Cardiac muscle cell (in vitro differentiated cells and primary cell): ENCODE measurements at places on chromosomes 6 and 20.

- H3K27me3 ChIP-seq: peaks cover 41% of the 10 kb centered on the region
- H3K36me3 ChIP-seq: no peaks in the 10 kb centered on the region
- no peaks in the 10 kb centered on the region for H3K4me1 ChIP-seq
Measured at GRCh38 chr6:99350573-99350972, 1.1 kb upstream of the FAXC start.

DNA sequence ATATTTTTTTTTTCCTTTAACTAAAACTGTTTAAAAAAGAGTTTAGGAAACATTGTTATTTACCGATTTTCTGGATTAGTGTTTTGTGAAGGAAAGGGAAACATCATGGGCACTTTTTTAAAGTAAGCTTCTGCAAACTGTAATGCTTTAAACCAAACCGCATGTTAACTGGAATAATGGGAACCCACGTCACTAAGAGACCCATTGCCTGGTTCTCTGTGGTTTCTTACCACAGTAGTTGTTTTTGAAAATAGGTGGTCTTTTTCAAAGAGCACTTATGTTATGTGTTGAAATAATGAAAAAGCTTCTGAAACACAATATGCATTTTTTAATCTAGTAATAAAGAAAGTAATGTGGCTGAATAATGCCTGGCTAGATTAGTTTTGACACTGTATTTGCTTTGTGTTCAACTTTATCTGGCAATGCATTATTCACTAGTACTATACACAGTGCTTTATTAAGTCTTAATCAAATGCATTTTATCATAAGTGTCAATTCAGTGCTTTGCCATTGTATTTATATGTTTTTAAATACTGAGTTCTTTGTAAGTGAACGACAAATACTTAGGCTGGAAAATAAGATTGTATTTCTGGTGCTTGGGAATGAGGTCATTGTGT lies 754.1 kb upstream of the FLRT3 start:
- H3K27me3 ChIP-seq: no peaks in the 10 kb centered on the region
- no peak overlapping the region for H3K27ac ChIP-seq
- H3K36me3 ChIP-seq: no peaks in the 10 kb centered on the region
- no peak for DNase-seq

GRCh38 chr20:25858495-25859425 lies 162.1 kb upstream of the ZNF337 start:
- no peak overlapping the region for H3K4me3 ChIP-seq
- DNase-seq: no peak

- DNase-seq: peak; percentile 14
- no peak overlapping the region for H3K27ac ChIP-seq
- H3K4me3 ChIP-seq: no peak overlapping the region
Measured at GRCh38 chr6:3379482-3380060, 77.3 kb downstream of the SLC22A23 start.

GRCh38 chr20:61146023-61146422 lies 106.0 kb upstream of the CDH4 start:
- H3K36me3 ChIP-seq: no peaks in the 10 kb centered on the region
- DNase-seq: peak; percentile 23
- H3K4me1 ChIP-seq: no peaks in the 10 kb centered on the region
- H3K27me3 ChIP-seq: no peaks in the 10 kb centered on the region
- H3K4me3 ChIP-seq: no peak overlapping the region
- no peak overlapping the region for H3K27ac ChIP-seq

DNA sequence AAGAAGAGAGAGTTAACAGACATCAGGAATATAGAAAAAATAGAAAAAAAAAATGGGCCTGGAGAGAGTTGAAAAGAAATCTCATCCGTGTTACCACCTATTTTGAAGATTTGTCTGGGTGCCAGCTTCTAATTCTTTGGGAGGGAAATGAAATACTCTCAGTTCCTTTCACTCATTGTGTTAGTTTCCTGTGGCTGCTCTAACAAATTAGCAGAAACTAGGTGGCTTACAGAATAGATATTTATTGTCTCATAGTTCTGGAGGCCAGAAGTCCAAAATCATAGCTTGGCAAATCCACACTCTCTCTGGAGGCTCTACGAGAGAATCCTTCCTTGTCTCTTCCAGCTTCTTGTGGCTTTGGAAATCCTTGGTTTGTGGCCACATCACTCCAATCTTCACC lies 225.1 kb upstream of the BTBD3 start:
- no peak overlapping the region for H3K27ac ChIP-seq
- H3K27me3 ChIP-seq: peaks cover 9% of the 10 kb centered on the region
- no peaks in the 10 kb centered on the region for H3K36me3 ChIP-seq
- DNase-seq: no peak

DNA sequence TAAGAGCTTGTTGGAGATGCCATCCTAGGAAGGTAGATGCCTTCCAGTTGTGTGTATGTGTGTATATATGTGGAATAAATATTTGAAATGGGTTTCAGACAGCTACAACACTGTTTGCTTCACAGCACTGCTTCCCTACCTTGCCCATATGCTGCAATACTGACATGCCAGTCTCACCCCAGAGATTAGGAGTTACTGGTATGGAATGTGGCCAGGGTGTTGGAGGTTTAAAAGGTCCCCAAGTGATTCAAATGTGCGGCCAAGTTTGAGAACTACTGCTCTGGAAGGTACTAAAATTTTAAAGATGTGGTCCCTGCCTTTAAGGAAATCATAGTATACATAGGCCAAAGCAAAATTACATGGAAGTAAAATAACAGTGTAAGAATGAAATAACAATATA lies 39.5 kb downstream of the BCKDHB start:
- no peaks in the 10 kb centered on the region for H3K27me3 ChIP-seq
- no peak overlapping the region for H3K4me3 ChIP-seq
- H3K27ac ChIP-seq: no peak overlapping the region
- no peak for DNase-seq
- H3K4me1 ChIP-seq: no peaks in the 10 kb centered on the region
- H3K36me3 ChIP-seq: no peaks in the 10 kb centered on the region

DNA sequence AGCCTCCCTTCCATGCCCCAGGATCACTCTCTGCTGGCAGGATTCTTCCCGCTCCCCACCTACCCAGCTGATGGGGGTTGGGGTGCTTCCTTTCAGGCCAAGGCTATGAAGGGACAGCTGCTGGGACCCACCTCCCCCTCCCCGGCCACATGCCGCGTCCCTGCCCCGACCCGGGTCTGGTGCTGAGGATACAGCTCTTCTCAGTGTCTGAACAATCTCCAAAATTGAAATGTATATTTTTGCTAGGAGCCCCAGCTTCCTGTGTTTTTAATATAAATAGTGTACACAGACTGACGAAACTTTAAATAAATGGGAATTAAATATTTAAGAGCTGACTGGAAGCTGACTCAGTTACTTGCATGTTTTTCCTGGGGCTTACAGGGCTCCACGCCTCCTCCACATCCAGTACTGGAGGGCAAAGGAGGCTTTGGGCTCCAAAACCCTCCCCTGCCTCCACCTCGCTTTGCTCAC lies 24.3 kb upstream of the FANCE start:
- no peak overlapping the region for H3K27ac ChIP-seq
- no peak overlapping the region for H3K4me3 ChIP-seq
- no peaks in the 10 kb centered on the region for H3K36me3 ChIP-seq
- no peaks in the 10 kb centered on the region for H3K27me3 ChIP-seq
- no peak for DNase-seq
- H3K4me1 ChIP-seq: no peaks in the 10 kb centered on the region

DNA sequence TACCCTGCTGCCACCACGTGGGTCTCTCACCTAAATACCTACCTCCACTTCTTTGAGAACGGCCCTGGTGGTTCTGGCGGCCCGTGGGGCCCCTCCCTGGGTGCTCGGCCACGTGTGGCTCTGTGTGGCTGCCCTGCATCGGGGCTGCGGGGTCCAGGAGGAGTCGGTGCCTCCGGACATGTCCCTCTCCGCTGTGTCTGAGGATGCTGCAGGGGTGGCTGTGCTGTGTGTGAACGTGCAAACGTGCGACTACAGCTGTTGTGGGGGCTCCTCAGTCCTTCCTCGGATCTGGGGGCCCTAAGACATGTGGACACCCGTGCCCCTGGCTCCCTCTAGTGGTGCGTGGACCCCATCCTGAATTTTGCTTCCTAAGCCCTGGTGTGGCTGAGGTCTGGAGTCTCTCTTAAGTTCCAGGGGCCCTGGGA lies 691.8 kb downstream of the QKI start:
- H3K4me1 ChIP-seq: no peaks in the 10 kb centered on the region
- peak; percentile 50 for DNase-seq
- no peak overlapping the region for H3K4me3 ChIP-seq
- no peaks in the 10 kb centered on the region for H3K27me3 ChIP-seq

DNA sequence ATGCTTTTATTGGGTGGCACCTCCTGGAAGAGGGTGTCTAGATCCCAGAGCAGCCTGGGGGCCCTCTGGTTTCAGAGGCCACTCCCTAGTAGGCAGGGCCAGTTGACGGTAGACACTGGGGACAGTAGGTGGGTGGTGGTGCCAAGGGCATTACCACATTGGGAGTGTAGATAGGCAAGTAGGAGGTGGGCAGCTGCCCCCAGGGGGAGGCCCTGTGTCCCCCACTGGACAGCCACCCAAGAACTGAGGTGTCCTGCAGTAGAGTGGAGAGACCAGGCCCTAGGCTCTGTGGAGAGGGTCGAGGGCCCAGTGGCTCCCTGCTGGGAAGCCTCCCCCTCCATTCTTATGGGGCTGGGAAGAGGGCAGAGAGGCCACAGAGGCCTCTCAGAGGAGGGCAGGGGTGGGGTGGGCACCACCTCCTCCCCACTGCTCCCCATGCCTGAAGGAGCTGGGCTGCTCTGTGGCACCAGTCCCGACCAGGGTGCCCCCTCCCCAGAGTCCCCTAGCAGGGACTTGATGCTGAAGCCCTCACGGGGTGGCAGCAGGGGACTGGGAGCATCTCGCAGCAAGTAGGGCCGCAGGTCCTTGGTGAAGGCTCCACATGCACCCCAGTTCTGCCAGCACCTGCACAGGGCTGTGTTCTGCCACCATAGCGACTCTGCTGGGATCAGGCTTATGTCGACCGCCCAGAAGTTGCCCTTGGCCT lies 305.0 kb upstream of the KCNQ5 start:
- H3K4me3 ChIP-seq: no peak overlapping the region
- H3K27ac ChIP-seq: no peak overlapping the region
- H3K36me3 ChIP-seq: no peaks in the 10 kb centered on the region

DNA sequence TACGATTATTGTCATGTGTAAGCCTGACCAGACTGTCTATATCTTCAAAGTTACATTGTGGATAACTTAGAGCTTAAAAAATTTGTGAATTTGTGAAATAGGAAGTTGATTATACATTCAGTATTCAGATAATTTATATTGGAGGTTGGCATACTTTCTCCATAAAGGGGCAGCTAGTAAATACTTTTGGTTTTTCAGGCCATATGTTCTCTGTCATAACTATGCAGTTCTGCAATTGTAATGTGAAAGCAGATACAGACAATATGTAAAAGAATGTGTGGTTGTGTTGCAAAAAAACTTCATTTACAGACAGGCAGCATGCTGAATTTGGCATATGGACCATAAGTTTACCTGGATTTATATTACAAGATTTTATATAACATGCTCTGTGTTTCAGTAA lies 29.3 kb downstream of the HSF2 start:
- peaks cover 85% of the 10 kb centered on the region for H3K36me3 ChIP-seq
- peak; percentile 28 for DNase-seq
- no peaks in the 10 kb centered on the region for H3K4me1 ChIP-seq

- H3K27ac ChIP-seq: no peak overlapping the region
- H3K4me1 ChIP-seq: no peaks in the 10 kb centered on the region
- H3K36me3 ChIP-seq: no peaks in the 10 kb centered on the region
- H3K27me3 ChIP-seq: no peaks in the 10 kb centered on the region
Measured at GRCh38 chr20:17904027-17904426, 64.6 kb downstream of the SNX5 start.

DNA sequence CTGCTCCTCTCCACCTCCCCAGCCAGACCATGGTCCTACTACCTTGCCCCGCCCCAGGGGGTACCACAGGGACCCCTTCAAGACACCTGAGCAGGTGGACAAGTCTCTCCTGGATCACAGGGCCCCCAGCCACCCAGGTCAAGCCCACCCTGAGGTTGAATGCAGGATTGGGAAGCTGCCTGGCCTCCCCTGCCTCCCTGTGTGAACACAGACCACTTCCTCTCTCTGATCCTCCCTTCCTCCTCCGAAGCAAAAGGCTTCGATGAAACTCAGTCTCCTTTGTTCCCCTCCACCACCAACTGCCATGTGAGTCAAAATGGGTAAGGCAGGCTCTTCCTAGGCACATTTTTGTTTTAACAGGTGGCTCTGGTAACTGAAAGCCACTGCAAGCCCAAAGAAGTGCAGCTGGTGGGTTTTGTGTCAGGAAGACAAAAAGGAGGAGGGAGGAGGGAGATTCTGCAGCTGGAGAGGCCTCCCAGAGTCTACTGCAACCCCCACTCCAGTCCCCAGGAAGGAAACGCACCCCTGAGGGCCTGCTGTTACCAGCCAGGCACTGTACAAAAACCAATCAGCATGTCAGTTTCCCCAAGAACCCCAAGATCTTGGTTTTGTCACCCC lies 5.4 kb downstream of the ADA start:
- H3K4me1 ChIP-seq: peaks cover 13% of the 10 kb centered on the region
- peak; percentile 30 for DNase-seq
- no peak overlapping the region for H3K4me3 ChIP-seq
- H3K36me3 ChIP-seq: no peaks in the 10 kb centered on the region
- no peak overlapping the region for H3K27ac ChIP-seq

DNA sequence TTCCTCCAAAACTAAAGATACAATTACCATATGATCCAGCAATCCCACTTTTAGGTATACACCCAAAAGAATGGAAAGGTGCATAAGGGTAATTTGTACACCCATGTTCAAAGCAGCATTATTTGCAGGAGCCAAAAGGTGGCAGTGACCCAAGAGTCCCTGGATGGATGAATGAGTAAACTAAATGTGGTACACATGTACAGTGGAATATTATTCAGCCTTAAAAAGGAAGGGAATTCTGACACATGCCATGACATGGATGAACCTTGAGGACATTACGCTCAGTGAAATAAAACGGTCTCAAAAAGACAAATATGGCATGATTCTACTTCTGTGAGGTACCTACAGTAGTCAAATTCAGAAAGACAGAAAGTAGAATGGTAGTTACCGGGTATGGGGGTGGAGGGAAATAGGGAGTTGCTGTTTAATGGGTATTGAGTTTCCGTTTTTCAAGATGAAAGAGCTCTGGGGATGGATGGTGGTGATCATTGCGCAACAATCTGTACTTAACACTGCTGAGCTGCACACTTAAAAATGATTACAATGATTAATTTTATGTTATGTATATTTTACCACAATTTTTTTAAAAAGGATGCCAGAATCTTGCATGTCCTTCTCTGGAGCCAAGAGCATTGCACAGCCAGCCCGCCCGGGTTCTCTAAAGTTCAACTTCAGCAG lies 518.9 kb upstream of the JARID2 start:
- no peaks in the 10 kb centered on the region for H3K36me3 ChIP-seq
- DNase-seq: no peak
- H3K4me1 ChIP-seq: peaks cover 3% of the 10 kb centered on the region
- no peak overlapping the region for H3K4me3 ChIP-seq
- H3K27ac ChIP-seq: no peak overlapping the region

DNA sequence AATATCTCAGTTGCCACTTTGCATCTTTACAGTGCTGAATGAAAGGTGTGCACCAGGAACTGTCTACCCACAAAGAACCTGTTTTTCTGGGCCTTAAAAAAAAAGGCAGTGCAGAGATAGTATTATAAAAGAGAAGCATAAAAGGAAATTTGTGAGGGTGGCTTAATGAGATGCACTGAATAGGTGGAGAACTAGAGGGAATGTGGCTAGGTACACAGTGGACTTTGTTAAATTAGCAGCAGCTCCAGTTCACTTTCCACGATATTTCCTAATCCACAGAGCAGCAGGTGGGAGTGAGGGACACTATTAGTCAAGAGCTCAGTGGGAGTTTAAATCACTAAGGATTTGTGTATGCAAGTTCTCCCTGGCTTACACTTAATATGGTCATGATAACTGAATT lies 38.8 kb downstream of the MAP7 start:
- no peaks in the 10 kb centered on the region for H3K36me3 ChIP-seq
- no peak overlapping the region for H3K27ac ChIP-seq
- no peak for DNase-seq

GRCh38 chr6:167824591-167825331 lies 1.9 kb upstream of the AFDN start:
- H3K4me1 ChIP-seq: peaks cover 13% of the 10 kb centered on the region
- no peak overlapping the region for H3K27ac ChIP-seq
